ENCODE measurements at places on chromosomes 7 and 10.

- no peak for DNase-seq
These were observed 418.2 kb upstream of the AKR1E2 start for GRCh38 chr10:4407783-4408182.

GRCh38 chr7:51702673-51703072, 386.1 kb upstream of the COBL start:
- DNase-seq, result no peak

- DNase-seq, result no peak
These were observed 369.5 kb downstream of the SORCS3 start for GRCh38 chr10:105010411-105011121.

DNA sequence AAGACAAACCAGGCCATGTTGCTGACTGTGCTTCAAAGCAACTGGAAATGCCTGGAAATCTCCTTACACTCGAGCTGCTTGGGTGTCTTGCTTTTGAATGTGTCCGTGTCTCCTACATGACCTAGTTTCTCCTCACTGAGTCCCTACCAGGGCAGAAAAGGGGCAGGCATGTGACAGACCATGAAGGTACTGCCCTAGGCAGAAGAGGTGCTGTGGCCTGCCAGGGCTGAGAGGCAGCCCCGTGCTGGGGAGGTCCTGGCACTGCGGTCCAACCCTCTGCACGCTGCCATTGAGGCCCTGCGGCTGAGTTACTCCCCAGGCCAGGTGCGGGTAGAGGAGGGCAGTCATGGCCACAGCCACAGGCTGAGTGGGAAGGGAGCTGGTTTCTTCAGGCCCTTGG, 159.3 kb downstream of the LYZL1 start:
- DNase-seq, result no peak

- DNase-seq, result no peak
These were observed 228.0 kb downstream of the TWIST1 start for GRCh38 chr7:18889436-18889835.

DNA sequence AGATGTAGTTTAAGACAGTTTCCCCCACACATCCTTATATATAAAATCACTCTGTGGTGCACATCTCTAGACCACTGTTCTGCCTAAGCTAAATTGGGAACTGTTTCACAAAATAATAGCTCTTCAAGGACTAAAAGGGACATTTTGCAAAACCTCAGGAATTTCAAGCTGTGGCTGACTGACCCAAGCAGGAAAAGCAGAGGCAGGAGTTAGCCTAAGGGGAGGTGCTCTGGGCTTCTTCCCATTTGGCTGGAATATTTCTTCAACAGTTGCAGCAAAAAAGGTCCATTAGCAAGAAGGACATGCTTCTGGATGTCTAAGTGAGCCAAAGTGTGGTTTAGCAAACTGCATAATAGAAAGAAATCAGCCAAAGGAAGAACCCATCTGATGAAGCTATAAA, 551.2 kb upstream of the ANKRD30A start:
- DNase-seq, result no peak
